ENCODE measurements at places on chromosomes 2 and 18. TPM values are rescaled to one million over a fixed set of nuclear protein-coding genes. Genes with fewer than 3 reads are reported as not detected.

GRCh38 chr2:41409328-41409727 lies 638.5 kb upstream of the PKDCC start:
- DNase-seq, result no peak
- no peaks in the 10 kb centered on the region for H3K27me3 ChIP-seq
- no peaks in the 10 kb centered on the region for H3K36me3 ChIP-seq
- H3K4me1 ChIP-seq, result no peaks in the 10 kb centered on the region
- no peak overlapping the region for H3K27ac ChIP-seq

DNA sequence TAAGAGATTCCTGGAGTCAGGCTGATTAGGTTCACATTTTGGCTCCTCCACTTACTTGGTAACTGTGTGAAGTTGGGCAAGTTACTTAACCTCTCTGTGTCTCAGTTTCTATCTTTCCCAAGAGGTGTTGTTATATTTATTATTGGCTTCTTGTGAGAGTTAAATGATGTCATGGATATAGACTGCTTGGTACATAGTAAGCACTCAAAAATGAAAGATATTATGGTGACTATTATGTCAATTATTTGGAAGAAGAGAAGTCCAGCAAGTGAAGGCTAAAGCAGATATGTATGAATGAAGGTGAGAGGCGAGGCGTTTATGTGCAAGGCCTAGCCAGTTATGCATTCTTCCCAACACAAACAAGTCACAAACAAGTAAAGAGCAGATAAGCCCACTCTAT lies 417.4 kb downstream of the TSN start:
- no peaks in the 10 kb centered on the region for H3K4me1 ChIP-seq
- H3K36me3 ChIP-seq, result no peaks in the 10 kb centered on the region
- no peak overlapping the region for H3K4me3 ChIP-seq
- H3K27ac ChIP-seq, result no peak overlapping the region
- no peaks in the 10 kb centered on the region for H3K27me3 ChIP-seq

DNA sequence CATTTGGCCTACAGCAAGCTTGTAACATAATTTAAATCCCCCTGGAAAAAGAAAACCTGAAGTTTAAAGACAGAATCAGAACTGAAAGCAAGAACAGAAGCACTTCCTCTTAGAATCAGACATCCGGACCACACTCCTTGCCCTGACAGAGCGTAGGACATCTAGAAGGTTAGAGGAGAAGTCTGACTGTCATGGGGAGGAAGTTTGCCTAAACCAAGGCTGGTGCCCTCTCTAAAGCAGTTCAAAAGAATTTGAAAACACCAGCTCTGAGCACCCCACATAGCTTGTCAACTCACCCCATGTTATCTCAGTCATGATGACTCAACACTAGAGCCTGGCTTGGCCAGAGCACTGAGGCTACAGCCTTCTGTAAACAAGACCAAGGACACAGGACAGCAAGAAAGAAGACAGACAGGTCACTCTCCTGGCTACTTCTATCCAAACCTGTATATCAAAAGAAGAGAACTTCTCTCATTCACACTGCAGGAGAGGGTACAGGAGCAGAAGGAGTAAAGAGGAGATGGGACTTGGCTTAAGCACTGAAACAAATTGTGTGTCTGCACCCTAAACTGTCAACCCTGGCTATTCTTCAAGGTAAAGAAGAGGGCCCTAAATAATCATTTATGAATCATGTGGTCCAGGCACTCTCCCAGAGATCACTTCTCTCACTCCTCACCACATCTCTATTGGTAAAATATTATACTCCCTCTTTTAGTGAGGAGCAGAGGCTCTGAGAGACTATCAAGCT lies 198.6 kb downstream of the MEMO1 start:
- H3K36me3 ChIP-seq, result no peaks in the 10 kb centered on the region
- H3K4me3 ChIP-seq, result no peak overlapping the region
- peaks cover 15% of the 10 kb centered on the region for H3K4me1 ChIP-seq

DNA sequence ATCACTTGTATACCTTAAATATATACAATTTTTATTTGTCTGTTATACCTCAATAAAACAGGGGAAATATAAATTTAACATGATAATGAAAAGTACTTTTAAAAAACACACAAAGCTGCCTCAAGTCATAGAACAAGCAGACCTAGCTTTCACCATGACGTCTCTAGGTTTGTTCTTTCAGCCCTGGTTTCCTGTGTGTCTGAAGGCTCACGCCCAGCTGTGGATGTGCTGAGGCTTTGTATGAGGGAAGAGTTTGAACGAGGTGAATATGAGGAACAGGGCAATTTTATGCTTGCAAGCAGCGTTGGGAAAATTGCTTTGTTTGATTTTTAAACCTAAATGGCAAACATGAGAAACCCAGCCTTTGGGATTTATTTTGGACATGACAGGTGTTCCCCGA lies 15.3 kb downstream of the SH3RF3 start:
- H3K36me3 ChIP-seq, result no peaks in the 10 kb centered on the region
- H3K27ac ChIP-seq, result no peak overlapping the region
- no peaks in the 10 kb centered on the region for H3K4me1 ChIP-seq
- H3K4me3 ChIP-seq, result no peak overlapping the region

- H3K4me1 ChIP-seq, result no peaks in the 10 kb centered on the region
- no peak overlapping the region for H3K27ac ChIP-seq
- DNase-seq, result no peak
- no peaks in the 10 kb centered on the region for H3K27me3 ChIP-seq
Measured at GRCh38 chr18:66722671-66723070, 118.8 kb upstream of the CDH19 start.

Gene DOK6
- total RNA-seq, result not detected

DNA sequence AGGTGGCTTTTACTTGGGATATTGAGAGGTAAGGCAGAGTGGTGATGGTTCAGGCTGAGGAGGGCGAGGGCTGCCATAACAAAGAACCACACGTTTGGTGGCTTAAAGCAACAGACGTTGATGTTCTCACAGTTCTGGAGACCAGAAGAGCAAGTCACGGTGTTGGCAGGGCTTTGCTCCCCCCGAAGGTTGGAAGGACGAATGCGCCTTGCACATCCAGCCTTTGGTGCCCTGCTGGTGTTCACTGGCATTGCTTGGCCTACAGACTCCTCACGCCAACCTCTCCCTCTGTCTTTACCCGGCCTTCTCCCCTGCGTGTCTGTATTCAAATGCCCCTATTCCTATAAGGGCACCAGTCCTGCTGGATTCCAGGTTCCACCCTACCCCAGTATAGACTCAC lies 125.4 kb downstream of the TPO start:
- no peaks in the 10 kb centered on the region for H3K4me1 ChIP-seq
- H3K36me3 ChIP-seq, result no peaks in the 10 kb centered on the region
- no peak overlapping the region for H3K27ac ChIP-seq
- no peak overlapping the region for H3K4me3 ChIP-seq
- no peak for DNase-seq

- H3K27me3 ChIP-seq, result no peaks in the 10 kb centered on the region
- H3K27ac ChIP-seq, result no peak overlapping the region
- H3K36me3 ChIP-seq, result no peaks in the 10 kb centered on the region
- no peaks in the 10 kb centered on the region for H3K4me1 ChIP-seq
- H3K4me3 ChIP-seq, result no peak overlapping the region
- no peak for DNase-seq
Measured at GRCh38 chr18:13309748-13310670, 91.4 kb downstream of the LDLRAD4 start.

GRCh38 chr2:39715095-39715494 lies 49.4 kb downstream of the TMEM178A start:
- no peaks in the 10 kb centered on the region for H3K27me3 ChIP-seq
- no peaks in the 10 kb centered on the region for H3K4me1 ChIP-seq
- H3K4me3 ChIP-seq, result no peak overlapping the region

Gene MEP1B
- total RNA-seq, result not detected

Gene ERICH2
- not detected for total RNA-seq

GRCh38 chr2:109444916-109445315 lies 168.8 kb downstream of the SEPTIN10 start:
- no peaks in the 10 kb centered on the region for H3K36me3 ChIP-seq
- H3K4me3 ChIP-seq, result no peak overlapping the region
- no peaks in the 10 kb centered on the region for H3K27me3 ChIP-seq
- DNase-seq, result no peak

Gene PROKR1
- total RNA-seq, result not detected

Gene SERPINB4
- total RNA-seq, result not detected

Gene LRP1B
- not detected for total RNA-seq

Gene FOXD4L1
- 0.81 TPM for total RNA-seq

DNA sequence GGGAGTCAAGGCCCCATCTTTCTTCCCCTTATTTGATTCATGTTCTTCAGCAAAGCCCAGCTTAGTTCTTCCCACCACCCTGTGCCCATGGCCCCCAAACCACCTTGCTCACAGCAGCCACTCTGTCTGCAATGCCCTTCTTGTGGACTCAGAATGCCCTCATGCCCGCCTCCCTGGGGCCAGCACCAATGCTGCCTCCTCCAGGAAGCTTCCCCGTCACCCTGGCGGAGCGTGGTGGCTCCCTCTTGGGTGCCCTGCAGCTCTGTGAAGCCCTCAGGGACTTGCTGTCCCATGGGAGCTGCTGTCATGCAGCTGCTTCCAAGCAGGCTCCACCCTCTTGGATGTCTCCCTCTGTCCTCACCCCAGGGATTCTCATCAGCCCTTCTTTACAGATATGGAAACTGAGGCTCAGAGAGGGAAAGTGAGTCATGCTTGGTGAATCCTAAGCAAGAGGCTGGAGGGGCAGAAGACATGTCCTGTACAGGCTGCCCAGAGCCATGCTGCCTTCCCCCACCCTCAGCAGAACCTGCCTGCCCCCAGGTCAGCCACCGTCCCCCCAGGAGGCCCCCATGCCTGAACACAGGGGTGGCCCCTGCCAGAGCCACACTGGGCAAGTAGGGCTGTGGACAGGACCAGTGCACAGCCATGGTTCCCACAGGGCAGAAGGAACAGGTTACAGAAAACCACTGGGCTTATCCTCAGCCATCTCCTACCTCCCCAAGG lies 11.8 kb upstream of the DUSP2 start:
- H3K27me3 ChIP-seq, result no peaks in the 10 kb centered on the region
- H3K36me3 ChIP-seq, result no peaks in the 10 kb centered on the region
- H3K4me1 ChIP-seq, result peaks cover 45% of the 10 kb centered on the region
- H3K4me3 ChIP-seq, result no peak overlapping the region
- peak overlapping the region; percentile 44 for H3K27ac ChIP-seq

- no peaks in the 10 kb centered on the region for H3K27me3 ChIP-seq
- H3K27ac ChIP-seq, result no peak overlapping the region
- H3K36me3 ChIP-seq, result no peaks in the 10 kb centered on the region
- H3K4me1 ChIP-seq, result no peaks in the 10 kb centered on the region
Measured at GRCh38 chr2:66915237-66915636, 480.3 kb downstream of the MEIS1 start.

DNA sequence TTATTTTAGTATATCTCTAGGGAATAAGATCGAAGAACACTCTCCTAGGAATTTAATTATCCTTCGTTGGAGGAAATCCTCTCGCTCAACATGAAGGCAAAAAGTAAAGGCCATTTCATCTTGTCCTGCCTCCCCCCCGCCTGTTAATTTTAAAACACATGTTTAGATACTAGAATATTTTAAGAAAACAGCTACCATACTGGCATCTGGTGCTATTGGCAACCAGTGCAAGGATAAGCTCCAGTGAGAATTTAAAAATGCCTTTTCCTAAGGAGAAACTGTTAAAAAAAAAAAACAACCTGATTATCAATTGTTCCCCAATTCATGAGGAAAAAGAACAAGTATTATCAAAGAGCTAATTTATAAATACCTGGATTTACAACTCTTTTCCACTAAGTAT lies 864.7 kb downstream of the NRXN1 start:
- DNase-seq, result no peak
- no peaks in the 10 kb centered on the region for H3K36me3 ChIP-seq
- no peak overlapping the region for H3K4me3 ChIP-seq
- no peaks in the 10 kb centered on the region for H3K4me1 ChIP-seq

DNA sequence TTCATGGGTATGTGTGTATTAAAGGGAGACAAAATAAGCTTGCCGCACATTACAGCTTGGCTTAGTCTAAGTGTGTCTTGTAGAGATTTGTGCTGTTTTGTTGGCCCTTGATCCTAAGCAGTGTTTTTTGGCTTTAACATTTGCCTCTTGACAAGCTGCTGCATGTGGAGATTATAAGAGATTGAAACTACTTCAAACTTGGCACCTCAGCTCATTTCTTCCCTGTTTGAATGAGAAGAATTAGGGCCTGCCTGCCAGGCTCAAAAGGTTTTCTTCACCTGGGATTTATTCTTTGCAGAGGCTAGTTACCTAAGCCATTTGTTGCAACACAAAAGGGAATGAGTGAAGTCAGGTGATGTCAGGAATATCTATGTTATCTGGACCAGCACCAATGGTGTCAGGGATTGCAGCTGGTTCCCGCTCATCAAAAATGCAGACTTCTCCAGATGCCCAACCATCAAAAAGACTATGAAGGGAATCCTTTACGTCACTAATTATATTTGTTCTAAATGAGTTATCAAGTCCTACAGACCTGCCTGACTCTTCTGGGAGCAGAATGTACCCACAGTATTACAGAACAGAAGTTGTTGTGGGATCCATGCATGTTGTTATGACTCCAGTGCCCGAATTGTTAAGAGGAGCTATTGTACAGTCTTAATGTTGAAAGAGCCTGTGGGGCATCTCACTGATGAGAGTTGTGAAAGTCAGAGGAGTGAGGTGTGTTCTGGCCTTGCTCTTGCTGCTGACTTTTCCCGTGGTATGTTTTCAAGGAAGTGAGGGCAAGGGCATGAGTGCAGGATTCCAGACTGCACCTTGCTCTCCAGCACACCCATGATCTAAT lies 31.0 kb downstream of the ABCA12 start:
- H3K27me3 ChIP-seq, result no peaks in the 10 kb centered on the region
- H3K4me3 ChIP-seq, result no peak overlapping the region
- H3K27ac ChIP-seq, result no peak overlapping the region
- no peak for DNase-seq
- H3K4me1 ChIP-seq, result no peaks in the 10 kb centered on the region

Gene GRHL1
- 0.76 TPM for total RNA-seq

DNA sequence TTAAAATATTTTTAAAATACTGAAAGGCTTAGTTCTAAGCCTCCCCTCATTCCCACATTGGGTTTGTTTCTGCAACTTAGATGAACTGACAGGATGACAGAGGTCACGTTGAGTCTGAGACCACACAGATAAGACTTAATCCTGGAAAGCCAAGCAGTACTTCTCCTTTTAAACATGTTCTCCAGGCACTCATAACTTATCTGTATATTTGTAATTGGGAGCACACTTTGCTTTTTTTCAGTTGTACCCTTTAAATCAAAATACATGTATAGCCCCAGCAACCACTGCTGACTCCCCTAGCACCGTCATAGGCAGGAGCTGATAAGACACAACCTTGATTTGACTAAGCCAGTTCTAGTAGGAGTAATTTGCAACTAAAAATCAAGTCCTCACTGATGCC lies 394.8 kb downstream of the PID1 start:
- H3K36me3 ChIP-seq, result no peaks in the 10 kb centered on the region
- H3K27ac ChIP-seq, result no peak overlapping the region
- H3K27me3 ChIP-seq, result no peaks in the 10 kb centered on the region
- H3K4me3 ChIP-seq, result no peak overlapping the region

Gene RUFY4
- total RNA-seq, result not detected

- no peaks in the 10 kb centered on the region for H3K36me3 ChIP-seq
- no peak for DNase-seq
- no peaks in the 10 kb centered on the region for H3K27me3 ChIP-seq
- no peak overlapping the region for H3K27ac ChIP-seq
- no peak overlapping the region for H3K4me3 ChIP-seq
Measured at GRCh38 chr2:240596491-240596931, 10.0 kb downstream of the CAPN10 start.

Gene OSR1
- not detected for total RNA-seq

Gene ITPRIPL1
- 4.8 TPM for total RNA-seq

- H3K27ac ChIP-seq, result no peak overlapping the region
- no peaks in the 10 kb centered on the region for H3K27me3 ChIP-seq
- H3K4me3 ChIP-seq, result no peak overlapping the region
- H3K4me1 ChIP-seq, result no peaks in the 10 kb centered on the region
- no peaks in the 10 kb centered on the region for H3K36me3 ChIP-seq
Measured at GRCh38 chr18:6487968-6488367, 73.3 kb upstream of the L3MBTL4 start.
